Stimulated activated CD8-positive, alpha-beta memory T cell treated with anti-CD3 and anti-CD28 coated beads, Interleukin-15, amount 100 ng/mL, for 24 hours (primary cell): ENCODE measurements at places on chromosomes 12 and 14.

DNA sequence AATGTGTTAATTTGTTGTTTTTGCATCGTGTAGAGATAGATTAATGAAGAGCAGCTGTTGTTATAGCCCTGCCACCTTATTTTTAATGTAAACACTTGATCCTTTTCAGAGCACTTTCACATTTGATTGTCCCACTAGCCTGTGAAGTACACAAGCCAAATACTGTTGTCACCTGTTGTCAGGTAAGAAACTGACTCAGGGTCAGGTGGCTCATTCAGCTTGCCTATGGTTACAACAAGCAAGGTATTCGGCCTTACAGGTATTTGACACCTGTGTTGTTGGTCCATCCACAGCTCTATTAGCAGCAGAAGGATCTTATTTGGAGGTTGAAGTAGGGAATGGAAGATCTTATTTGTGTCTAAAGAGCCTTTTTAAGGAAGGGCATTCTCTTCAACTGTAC is 108.9 kb downstream of the GPR135 start:
- DNase-seq = no peak

- no peak for DNase-seq
Observed at GRCh38 chr12:119835068-119835467, 42.1 kb downstream of the CIT start.

- no peak for DNase-seq
Observed at GRCh38 chr12:30973830-30974229, 47.3 kb downstream of the TSPAN11 start.

GRCh38 chr14:101596742-101597141 is 35.4 kb downstream of the DIO3 start:
- DNase-seq = no peak

DNA sequence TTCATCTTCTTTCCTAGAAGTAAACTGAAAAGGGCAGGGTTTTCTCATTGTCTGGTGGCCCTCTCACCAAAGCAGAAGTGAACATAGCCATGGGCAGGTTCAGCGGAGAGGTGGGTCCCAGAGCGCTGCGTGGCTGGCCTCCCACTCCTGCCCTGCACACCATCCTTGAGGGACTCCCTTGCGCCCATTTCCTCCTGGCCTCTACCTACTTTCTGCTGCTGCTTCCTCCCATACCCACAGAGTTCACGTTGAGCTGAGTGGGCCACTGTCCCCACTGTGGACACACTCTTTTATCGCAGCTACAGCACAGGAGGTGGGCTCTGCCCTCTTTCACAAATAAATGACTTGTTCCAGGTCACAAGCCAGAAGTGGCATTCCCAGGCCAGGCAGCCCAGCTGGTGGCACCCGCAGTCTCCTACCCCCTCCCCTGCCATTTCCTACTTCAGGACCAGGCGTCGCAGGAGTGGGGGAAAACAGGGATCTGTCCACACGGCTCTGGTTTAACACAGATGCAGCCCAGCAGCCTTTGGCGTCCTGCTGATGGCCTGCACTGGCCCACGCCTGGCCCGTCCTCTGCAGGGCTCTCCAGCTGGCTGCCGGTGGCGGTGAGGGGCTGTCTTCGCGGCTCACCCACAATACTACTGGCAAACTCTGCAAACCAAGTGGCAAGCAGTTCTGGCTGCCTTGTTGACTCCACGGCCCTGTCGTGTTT is 4.9 kb downstream of the SIVA1 start:
- no peak for DNase-seq

GRCh38 chr12:124480469-124481256 is 86.7 kb downstream of the NCOR2 start:
- no peak for DNase-seq

DNA sequence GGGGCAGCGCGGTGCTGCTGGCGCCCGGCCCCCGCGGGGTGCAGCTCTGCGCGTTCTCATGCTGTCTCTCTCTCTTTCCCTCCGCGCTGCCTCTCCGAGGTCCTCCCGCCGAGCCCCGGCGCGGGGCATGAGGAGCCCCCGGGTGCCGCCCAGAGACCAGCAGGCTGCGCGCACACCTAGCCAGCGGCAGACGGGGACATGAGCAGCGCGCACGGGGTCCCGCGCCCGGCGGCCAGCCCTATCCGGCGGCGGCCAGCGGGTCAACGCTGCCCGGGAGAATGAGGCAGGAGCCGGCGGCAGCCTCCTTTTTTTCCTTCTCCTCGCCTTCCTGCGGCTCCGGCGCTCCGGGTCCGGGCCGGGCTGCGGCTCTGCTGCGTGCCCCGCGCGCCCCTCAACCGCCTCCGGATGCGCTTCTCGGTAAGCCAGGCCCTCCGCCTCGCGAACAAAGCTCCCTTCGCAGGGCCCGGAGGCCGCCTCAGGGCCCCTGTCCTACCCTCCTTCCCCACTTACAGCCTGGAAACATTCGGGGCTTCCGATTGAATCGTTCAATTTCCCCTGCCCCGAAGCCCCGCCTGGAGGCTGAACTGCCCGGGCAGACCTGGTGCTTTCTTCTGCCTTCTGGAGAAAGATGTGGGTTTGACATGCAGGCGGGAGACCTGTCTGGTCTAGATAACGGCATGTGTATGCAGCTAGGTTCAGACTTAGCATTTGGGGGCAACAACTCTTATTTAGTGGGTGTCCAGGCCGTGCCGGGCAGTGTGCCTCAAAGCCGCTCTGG is at the start of gene TUNAR:
TSS of gene TUNAR (plus strand) at position 72 of the 778 bp plus-strand sequence.
- DNase-seq = no peak

- DNase-seq = no peak
Observed at GRCh38 chr14:39419272-39419671, 13.0 kb downstream of the FBXO33 start.

DNA sequence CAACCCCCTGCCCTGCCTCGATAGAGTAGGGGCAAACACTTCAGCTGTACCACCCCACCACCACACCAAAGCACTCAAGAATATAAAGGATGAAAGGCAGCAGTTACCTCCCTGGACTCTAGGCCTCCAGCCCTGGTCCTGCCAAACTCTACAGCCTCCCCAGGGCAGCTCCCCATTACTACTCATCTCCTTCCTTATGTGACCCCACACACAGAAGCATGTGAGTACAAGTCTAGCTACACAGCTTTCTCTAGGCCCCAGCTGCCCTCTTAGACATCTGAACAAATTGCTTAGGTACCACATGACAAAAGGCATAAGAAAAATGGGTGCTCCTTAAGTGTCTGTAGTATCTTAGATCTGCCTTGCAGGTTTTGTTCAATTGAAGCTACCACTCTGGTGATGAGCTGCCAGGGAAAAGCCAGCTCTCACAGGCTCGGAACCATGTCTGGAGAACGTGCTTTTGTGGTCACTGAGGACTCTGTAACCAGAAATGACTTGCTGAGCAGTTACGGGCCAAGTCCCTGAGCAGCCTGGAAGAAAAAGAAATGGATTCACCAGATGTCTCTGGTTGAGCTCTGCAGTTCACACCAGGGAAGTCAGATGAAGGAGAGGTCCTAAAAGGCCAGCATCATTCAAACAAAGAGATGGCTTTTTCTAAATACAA is 32.8 kb downstream of the FMNL3 start:
- DNase-seq = no peak

- no peak for DNase-seq
Observed at GRCh38 chr12:105947906-105948305, 190.8 kb downstream of the NUAK1 start.

GRCh38 chr12:62827042-62827441 is 107.9 kb downstream of the PPM1H start:
- no peak for DNase-seq

- DNase-seq = no peak
Observed at GRCh38 chr14:34252227-34252626, 209.8 kb downstream of the SPTSSA start.

GRCh38 chr12:34298176-34298970 is 276.1 kb downstream of the ALG10 start:
- no peak for DNase-seq

GRCh38 chr12:117803001-117803400 is 165.8 kb downstream of the KSR2 start:
- no peak for DNase-seq

GRCh38 chr12:1115484-1116231 is 124.6 kb downstream of the ERC1 start:
- DNase-seq = no peak

DNA sequence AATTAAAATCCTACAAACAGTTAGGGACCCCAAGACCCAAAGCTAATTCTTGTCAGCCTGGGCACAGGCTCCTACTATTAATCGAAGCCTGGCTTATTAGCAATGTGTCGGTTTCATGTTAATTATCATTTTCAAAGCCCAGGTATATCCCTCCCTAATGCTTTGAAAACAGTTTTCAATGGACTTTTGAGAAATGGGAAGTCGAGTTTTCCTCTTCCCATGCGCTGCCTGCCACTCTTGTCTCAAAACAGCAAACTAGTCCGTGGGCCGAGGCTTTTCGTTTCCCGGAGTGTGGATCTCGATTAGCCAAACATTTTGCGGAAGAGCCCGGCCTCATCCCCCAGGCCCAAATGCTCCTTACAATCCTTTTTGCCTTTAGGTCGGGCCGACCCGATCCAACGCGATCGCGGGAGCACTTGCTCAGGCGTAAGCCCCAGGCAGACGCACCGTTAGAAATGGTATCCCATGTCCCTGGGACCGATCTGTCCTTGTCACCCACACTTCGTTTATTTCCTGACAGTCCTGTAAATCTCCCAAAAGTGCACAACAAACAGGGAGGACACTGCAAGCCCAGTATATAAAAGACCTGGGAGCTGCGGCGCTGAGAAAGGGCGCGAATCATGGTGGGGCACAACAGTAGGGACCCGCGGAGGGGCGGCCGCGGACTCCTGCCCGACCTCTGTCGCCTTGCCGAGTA is 1.5 kb downstream of the SIX6 start:
- DNase-seq = no peak

- DNase-seq = no peak
Observed at GRCh38 chr12:107225635-107226034, 132.3 kb upstream of the CRY1 start.

DNA sequence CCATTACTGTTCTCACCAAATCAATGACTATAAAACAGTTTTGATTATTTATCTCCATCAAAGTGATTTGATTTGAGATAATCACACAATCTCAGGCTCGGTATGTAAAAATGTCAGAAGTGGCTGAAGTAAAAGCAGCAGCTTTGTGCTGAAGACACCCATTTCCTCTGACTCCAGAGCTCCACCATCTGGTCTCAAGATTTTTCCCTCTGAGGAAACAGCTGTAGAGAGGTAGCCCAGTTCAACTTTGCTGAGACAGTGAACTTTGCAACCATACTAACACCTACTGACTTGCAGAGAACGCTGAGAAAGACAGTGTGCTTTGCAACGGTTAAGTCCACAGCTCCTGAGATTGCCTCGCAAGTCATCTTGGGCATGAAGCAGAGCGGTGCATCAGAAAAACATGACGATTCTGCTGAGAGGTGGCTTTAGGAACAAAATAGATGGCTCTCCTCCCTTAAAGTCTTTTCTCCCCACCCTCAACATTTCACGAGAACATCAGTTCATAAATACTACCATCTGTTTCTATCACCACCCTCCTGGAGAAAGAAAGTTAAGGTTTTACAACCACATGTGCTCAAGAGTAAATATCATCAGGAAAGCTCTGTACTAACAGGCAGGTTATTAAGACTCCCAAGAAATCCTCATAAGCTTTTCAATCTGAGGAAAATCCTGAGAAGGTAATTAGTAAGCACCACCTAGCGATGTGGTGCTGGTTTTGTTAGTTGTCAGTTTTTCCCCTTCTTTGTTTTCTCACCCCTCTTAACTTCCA is 34.8 kb downstream of the HIGD1C start:
- no peak for DNase-seq

DNA sequence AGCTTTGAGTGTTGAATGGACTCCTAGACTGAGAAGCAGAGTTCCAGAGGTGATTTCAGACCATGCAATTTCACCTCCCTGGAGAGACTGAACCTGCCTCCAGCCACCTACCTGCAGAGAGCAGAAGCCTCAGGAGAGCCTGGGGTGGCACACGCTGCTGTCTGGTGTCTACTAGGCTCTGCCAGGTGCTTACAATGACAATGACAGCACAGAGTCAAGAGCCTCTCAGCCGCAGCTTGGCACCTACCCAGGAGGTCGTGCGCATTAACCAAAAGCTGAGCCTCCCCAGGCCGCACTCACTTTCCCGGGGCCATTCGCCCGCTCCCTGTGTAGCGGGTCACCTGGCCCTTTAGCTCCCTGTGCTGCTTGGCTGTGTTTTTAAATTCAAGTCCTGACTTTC is 63.2 kb downstream of the TESC start:
- no peak for DNase-seq
